ENCODE measurements at places on chromosomes 12 and 14. TPM values are rescaled to one million over a fixed set of nuclear protein-coding genes. Genes with fewer than 3 reads are reported as not detected.

The TAS2R31 gene
- total RNA-seq, result 5.6 TPM

The ACOT6 gene
- total RNA-seq, result not detected

The PFKM gene
- total RNA-seq, result 32.8 TPM

The PSMD9 gene
- 47.5 TPM for total RNA-seq

Data from nasal cavity respiratory epithelium epithelial cell of viscerocranial mucosa (primary cell).